ENCODE measurements at places on chromosomes 3 and 15.

DNA sequence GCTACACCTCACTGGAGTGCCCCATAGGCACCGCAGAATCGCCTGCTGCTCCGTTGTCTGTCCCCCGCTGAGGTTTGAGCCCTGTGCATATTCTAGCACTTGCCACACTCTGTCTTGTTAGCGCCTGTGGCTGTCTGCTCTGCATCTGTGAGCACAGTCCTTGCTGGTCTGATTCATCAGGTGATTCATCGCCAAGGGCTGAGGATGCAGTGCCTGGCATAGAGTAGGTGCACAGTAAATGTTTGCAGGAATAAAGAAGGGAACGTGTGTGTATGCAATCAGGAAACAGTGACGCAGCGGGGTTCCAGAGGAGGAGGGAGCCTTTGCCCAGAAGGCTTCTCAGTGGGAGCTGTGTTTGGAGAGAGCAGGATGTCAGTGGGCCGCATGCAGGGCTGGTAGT, 124.0 kb upstream of the PLXNA1 start:
- no peak for DNase-seq

DNA sequence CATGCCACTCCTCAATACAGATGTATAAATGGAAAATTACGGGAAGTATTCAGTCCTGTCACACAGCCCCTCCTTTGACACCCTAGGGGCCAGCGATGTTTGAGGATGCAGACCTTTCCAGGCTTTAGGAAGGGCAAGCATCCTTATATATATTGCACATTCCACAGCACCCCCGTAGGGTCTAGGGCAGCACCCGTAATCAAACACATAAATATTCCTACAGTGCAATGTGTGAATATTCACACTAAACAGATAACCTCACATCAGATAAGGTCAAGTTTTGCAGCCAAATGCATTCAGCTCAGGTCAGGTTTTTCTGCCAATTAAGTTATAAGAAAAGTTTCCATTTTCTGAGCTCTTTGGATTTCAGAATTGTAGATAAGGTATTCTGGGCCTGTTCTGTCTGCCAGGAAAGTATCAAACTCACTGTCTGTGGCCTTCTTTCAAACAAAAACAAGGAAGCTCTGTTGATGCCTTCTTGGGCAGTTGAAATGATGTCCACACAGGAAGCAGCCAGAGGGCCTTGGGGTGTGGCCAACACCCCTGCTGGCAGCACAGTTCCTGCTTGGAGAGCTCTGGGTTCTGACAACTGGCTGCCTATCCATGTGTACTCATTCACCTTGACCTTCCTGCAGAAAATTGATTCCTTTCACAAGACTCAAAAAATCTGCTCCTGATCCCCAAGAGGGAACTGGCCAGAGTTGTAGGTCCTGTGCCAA, 427.0 kb downstream of the NTRK3 start:
- no peak for DNase-seq

DNA sequence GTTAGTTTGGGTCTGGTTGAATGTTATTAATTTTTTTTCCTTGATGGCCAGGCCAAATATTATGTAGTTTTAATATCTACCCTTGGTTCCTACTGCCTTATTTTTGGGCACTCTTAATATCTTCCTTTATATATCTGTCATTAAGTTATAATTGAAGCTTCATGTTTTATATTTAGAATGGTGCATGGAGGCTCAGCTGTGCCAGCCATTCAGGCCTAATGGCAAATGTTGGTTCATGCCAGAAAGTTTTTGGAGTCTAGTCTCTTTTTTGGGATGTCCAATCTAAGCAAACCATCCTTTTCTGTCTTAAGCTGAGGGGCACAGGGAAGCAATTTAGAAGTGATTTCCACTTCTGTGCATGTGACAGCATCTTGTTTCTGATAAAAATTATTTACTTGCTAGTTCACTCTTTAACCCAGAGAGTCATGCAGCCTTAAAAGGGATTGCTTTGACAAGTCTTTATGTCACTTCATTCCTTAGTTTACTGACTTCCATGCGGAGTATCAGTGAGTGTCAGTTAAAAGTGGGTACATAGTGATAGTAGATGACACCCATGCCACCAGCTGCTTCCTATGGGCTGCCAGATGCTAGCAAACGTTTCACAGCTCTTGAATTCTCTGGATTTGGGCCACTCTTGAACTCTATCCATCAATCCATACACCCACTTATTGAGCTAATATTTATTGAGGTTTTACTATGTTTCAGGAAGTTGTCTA, 33.0 kb downstream of the MITF start:
- DNase-seq, result no peak

DNA sequence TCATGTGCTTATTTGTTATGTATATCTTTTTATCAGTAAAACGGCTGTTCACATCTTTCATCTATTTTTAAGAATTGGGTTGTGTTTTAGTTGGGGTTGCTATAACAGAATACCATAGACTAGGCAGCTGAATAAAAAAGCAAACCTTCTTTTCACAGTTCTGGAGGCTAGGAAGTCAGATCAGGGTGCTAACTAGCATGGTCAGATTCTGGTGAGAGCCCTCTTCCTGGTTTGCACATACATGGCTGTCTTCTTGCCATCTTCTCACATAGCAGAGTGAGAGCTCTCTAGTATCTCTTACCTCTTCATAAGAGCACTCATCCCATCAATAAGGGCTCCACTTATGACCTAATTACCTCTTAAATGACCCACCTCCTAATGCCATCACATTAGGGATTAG, 33.8 kb downstream of the NMD3 start:
- DNase-seq, result no peak

DNA sequence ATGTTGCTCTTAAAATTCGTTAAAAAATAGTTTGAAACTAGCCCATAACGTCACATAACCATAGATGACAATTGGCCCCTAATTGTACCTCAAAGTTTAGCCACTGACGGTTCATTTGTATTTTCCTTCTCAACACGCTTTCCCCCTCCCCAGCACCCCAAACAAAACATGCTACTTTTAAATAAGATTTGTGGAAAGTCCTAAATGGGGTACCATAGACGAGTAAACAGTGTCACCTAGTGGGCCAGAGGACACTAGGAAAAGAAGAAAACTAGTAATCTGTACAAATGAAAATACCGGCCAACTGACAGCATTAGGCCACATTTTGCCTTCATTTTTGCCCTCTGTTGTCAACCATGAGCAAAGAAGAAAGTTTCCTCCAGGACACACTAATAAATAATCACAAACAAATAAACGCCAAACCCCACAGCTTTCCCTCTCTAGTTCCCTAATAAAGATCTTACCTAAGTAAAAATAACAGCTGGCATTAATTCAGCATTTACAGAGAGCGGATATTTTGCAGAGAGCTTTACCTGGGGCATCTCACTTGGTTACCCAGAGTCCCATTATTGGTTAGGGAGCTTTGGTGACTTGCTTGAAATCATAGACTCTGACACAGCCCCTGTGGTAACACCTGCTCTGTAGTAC, 175.1 kb upstream of the ATP11B start:
- DNase-seq, result no peak

DNA sequence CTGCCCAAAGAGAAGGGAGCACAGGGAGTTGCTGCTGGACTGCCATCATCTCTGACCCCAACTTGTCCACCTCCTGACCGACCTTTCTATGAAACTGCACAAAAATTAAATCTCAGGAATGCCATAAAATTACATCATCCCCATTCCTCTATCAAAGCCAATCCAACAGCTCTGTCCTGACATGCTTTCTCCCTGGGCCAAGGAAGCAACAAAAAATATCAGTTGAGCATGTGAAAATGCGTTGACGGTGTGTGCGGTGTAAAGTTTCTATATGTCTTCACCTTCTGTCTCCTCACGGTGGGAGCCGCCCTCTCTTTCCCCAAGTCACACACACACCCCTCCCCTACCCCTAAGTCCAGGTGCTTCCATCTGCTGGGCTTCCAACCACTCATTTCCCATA, 3.6 kb upstream of the ZNF774 start:
- no peak for DNase-seq

- DNase-seq, result no peak
Measured at GRCh38 chr3:134978658-134979057, 183.6 kb downstream of the EPHB1 start.

- DNase-seq, result no peak
Measured at GRCh38 chr3:18635215-18635614, 210.1 kb upstream of the SATB1 start.

All from ascending aorta (tissue), 2 donors.